ENCODE measurements at places on chromosomes 16 and 17.

- DNase-seq = no peak
These were observed 2.2 kb downstream of the UBALD1 start for GRCh38 chr16:4612474-4612931.

GRCh38 chr17:80879723-80880647 lies 111.7 kb upstream of the CHMP6 start:
- no peak for DNase-seq

DNA sequence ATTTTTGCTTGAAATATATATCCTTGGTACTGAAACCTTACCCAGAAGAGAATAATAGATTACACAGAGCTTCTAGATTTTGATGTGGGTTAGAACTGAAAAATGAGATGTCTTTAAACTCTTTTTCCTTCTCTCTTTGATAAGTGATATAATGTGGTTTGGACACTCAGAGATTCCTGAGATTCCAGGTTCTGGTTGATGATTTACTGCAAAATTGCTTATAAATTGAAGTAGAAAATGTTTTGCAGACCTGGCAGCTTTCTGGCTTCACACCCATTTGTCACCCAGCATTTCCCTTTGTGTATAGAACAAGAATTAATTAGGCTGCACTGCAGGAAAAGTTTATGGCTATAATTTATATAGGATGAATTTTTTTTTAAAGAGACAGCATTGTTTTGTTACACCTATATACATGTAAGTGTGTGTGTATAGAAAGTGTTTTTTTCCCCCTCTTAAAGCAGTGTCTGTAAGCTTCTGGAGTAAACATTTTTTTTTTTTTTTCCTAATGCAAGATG lies 23.5 kb downstream of the AATF start:
- no peak for DNase-seq

DNA sequence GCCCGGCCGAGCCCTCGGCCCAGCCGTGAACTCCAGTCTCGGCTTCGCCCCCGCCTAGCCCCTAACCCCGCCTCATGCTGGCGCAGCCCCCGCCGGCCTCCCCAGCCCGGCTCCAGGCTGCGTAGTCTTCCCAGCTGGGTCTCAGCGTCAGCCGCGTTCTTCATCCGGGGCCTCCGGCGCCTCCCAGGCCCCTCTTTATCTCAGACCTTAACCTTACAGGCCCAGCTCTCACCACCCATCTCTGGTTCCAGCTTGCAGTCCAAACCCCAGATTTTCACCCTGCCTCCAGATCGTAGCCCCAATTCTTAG lies at the start of gene PROCA1:
Gene PROCA1, minus strand, starts transcription at position 166 of the 309 bp plus-strand sequence. CDS start 228 bp downstream, outside the sequence.
- DNase-seq = no peak

- peak; percentile 64 for DNase-seq
These were observed 178.3 kb downstream of the PRKCB start for GRCh38 chr16:24013864-24014645.

DNA sequence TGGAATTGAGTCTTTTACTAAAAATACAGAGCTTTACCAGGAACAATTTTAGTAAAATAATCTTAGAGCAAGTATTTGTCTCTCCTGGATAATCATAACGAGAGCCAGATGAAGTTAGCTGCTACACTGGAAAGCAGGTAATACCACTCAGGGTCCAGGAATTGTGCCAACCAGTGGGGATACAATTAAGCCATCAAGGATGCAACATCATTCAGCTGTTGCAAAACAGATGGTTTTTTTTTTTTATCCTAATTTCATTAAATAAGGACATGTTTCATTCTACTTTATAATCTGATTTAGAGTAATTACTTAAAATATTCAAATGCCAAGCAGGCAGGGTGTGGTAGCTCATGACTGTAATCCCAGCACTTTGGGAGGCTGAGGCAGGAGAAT lies 10.2 kb downstream of the MMD start:
- DNase-seq = no peak

DNA sequence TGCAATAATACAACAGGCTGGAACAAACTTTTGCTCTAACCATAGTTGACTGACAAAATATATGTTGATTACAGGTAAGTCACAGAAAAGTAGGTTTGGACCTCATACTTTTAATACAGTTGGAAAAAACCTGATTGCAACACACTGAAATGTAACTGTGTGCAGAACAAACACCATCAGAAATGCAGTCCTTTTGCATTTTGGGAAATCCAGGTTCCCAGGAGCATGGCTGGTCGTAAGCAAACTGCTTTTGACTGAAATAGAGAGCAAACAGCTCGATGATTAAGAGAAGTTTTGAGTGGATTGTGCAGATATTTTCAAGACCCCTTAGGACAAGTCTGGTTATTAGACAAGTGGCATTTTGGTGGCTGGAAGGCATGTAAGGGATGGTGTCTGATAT lies 8.0 kb downstream of the IGF2BP1 start:
- no peak for DNase-seq

GRCh38 chr16:88650749-88651275 lies at the start of gene CYBA:
Gene CYBA, minus strand, starts transcription at chr16:88651053. Its CDS starts 40 bp downstream, at chr16:88651013.
- peak; percentile 91 for DNase-seq

- no peak for DNase-seq
These were observed 14.6 kb upstream of the CNGB1 start for GRCh38 chr16:57985204-57986181.

GRCh38 chr17:81493198-81494038 lies 19.2 kb downstream of the ACTG1 start:
- DNase-seq = no peak

GRCh38 chr17:5234645-5235576 lies at the start of gene SCIMP:
Gene SCIMP, minus strand, starts transcription at chr17:5234860. Its CDS starts 105 bp downstream, at chr17:5234755.
- DNase-seq = no peak

DNA sequence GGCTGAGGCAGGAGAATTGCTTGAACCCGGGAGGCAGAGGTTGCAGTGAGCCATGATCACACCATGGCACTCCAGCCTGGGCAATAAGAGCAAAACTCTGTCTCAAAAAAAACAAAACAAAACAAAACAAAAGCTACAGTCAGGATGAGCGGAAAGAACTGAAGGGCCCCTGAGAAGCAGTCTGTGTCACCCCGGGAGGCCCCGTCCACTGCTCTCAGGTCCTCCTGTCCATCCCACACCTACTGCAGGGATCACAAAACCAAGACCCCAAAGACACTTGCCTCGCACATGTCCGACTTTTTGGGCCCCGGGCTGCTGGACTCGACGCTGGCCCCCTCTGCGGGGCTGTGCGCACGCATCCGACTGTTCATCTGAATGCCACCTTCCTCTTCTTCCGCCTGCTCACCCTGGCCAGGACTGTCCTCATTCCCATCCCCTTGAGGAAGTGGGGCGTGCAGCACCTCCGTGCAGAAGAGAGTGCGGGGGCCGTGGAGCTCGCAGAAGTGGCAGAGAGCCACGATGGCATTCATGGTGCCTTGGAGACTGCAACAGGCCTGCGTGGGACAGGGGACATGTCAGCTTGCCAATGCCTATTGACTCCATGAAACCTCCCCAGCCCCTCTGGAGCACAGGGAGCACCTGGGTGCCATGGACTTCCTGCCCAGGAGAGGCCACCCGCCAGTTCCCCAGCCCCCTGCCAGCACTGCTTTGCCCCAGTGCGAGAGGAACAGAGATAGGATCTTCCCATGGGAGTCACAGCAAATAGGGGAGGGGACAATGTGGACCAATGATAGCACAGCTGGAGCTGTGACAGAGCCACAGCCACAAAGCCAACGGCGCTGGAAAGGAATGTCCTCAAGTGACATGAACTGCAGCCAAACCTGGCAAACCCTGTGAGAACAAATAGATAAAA lies 9.1 kb downstream of the FLCN start:
- no peak for DNase-seq

DNA sequence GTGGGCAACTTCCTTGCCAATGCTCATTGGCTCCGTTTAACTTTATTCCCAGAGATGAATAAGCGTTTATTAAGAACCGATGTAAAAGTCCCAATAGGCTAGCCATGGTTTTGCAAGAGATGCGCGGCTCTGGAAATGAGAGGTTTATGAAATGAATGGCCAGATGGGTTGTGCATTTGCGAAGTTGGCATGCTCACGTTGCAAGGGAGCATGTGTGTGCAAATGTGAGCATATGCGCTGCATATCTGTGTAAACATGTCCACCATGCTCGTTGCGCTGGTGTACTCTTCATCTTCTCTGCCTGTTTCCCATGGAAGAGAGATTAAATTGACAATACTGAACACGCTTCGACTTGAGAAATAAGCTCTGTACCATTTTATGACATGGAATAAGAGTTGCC lies 848.6 kb upstream of the RBFOX1 start:
- DNase-seq = no peak

- no peak for DNase-seq
These were observed 173.1 kb upstream of the IRX3 start for GRCh38 chr16:54459509-54460262.

GRCh38 chr16:27285676-27286196 lies 17.2 kb upstream of the NSMCE1 start:
- DNase-seq = no peak

DNA sequence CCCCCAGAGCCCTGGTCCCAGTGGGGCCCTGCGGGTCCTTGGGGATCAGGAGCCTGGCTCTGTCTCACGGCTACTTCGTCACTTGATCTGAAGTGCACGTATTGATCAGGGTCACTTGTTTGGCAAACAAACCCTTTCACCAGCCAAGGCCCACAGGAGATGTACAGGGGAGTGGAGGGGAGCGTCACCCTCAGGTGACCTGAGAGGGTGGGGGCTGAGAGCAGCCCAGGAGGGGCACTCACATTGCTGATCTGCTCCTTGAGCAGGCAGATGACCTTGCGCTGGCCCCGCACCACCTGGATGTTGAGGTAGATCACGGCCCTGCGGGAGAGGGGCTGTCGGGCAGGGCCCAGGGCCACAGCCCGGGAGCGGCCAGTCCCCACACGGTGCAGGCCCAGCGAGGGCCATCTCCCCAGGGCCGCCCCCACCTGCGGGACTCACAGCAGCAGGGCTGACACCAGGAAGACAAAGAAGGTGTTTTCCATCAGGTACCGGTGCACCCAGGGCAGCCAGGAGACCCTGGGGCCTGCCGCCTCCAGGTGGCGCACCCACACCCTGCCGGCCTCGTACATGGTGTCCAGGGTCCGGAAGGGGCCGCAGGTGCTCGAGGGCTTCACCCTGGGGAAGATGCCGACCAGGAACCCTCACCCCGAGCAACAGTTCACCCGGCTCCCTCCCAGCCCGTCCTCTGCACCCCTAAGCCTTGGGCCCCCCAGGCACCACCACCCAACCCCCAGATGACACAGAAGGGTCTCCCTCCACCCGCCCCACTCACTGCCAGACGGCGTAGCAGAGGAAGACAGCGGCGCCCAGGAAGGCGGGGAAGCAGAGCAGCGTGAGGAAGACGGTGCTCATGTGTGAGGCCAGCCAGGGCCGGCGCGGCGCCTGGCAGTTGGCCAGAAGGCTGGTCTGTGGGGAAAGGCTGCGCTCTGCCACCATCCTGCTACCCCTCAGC lies 11.3 kb downstream of the TMC6 start:
- no peak for DNase-seq

DNA sequence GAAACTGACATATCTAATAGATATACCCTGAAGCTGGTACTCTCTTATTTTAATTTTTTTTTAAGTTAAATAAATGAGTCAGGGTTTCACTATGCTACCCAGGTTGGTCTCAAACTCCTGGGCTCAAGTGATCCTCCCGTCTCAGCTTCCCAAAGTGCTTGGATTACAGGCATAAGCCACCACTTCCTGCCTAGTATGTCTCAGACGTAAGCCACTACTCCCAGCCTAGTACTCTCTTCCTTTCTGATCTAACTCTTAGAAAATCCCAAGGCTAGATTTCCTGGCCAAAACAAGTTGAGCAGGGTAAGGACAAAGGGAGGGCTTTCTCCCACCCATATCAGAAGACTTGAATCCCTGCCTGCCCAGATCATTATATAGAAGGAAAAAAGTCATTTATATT lies 33.7 kb downstream of the HOXB1 start:
- DNase-seq = no peak

Data from activated CD4-positive, alpha-beta T cell treated with anti-CD3 and anti-CD28 coated beads, Interleukin-2, Interleukin-6, amounts not matched to agents 100 ng/mL and 50 ng/mL, durations not matched to agents 16 hours and 8 hours (primary cell).